ENCODE measurements at places on chromosomes 6 and 20.

GRCh38 chr6:49570474-49571079 lies 20.1 kb downstream of the C6orf141 start:
- DNase-seq: no peak

DNA sequence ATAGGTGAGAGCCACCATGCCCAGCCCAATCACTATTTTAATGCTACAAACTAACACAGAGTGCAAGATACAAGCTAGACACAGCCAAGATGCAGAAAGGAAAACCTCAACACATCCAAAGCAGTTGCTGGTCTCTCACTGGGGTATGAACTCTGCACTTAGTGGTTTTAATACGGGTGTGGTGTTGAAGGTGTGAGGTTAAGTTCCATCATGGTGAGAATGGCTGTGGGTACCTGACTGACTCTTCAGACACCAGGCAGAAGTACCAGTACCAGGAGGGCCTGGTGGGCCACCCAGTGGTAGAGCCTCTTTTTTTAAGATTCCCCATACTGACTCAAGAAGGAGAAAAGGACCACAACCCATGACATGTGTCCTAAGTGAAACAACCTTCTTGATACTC lies 13.0 kb downstream of the GNAS-AS1 start:
- DNase-seq: no peak

GRCh38 chr6:157764178-157765068 lies 58.6 kb upstream of the SNX9 start:
- peak; percentile 100 for DNase-seq

DNA sequence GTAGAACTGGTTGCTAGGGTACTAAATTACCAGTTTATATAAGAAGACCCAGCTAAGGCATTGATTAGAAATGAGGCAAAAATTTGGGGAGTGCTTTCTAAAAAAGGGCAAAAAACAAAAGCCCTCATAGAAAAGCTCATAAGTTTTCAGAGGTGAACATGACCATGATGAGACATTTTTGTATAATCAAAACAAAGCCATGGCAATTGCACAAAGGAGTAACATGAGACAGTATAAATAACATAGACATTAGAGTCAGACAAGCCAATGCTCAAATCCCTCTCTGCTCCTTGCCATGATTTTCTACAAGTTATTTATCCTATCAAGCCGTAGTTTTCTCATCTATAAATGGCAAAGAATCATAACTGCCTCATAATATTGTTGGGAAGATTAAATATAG lies 112.2 kb upstream of the ADTRP start:
- no peak for DNase-seq

DNA sequence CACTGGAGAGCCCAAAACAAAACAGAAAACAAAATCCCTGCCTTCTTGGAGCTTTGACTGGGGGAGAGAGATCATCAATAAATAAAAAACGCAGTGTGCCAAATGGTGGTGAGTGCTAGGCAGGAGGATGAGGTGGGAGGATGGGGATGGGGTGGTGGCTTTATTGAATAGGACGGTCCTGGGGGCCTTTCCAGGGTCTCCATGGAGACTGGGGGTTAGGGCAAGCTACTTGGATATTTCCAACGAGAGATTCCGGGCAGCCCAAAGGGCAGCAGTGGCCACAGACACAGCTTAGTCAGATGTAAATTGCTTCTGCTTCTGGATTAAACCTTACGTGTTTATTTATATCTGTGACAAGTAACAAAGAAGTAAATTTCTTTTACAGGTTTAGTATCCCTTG lies 700.1 kb downstream of the QKI start:
- DNase-seq: no peak

DNA sequence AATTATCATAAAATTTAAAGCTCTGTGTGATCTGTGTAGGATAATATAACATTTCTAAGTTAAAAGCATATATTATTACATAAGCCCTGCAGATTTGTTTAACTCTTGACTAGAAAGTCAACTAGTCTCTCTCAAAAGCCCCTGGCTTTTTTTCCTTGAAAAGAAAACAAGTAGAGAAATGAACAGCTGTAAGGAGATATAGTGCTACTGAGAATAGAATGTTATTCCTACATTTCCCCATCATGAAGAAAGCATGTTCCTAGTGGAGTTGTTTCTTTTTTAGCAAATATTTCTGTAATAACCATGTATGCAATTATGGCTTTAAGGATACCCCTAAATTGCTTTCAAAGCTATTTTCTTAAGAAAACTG lies 37.6 kb downstream of the SHLD1 start:
- no peak for DNase-seq

DNA sequence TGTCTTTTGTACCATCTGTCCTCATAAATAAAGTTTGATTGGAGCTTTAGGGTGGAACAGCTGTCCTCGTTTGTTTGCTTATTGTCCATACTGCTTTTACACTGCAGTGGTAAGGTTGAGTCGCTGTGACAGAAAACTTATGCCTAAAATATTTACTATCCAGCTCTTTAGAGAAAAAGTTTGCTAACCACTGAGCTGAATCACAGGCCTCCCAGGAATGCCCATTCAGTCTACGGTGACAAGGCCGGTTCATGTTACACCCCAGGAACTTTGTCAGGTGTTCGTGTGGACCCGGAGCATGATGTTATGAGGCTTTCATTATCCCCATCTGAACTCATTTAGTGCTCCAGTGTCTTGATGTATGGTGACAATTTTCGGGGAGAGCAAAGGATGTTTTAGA lies 401.1 kb downstream of the SAMD5 start:
- peak; percentile 46 for DNase-seq

DNA sequence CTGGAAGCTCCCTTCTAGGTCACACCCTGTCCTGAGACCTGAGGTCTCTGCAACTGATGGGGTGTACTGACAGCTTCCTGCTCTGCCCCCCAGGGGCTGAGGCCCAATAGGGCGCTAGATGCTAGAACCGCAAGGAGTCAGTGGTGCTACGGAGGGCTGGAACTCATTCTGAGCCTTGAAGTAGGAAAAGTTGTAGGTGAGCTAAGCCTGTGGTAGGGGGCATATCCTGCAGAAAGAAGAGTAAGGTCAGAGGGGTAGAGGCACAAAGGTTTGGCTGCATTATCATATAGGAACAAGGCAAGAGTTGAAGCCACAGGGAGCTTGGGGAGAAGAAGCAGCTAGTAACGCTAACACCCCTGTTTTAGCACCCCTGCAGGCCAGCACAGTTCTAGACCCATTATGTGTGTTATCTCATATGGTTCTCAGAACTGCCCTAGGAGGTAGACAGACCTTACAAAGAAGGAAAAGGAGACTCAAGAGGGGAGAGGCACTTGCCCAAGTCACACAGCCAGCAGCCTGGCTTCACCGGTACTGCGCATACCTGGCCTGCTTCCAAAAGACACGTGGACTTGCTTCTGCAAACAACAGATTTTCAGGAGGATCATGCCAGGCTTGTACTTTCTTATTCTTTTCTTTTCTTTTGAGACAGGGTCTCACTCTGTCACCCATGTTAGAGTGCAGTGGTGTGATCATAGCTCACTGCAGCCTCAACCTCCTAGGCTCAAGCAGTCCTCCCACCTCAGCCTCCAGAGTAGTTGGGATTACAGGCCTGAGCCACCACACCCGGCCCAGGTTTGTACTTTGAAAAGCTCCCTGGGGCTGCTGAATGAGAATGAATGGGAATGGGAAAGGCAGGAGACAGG lies 156.1 kb downstream of the MRPL14 start:
- no peak for DNase-seq

GRCh38 chr6:1908784-1909183 lies 299.1 kb downstream of the FOXC1 start:
- no peak for DNase-seq

GRCh38 chr6:33430991-33431879 lies 11.4 kb downstream of the SYNGAP1 start:
- no peak for DNase-seq

DNA sequence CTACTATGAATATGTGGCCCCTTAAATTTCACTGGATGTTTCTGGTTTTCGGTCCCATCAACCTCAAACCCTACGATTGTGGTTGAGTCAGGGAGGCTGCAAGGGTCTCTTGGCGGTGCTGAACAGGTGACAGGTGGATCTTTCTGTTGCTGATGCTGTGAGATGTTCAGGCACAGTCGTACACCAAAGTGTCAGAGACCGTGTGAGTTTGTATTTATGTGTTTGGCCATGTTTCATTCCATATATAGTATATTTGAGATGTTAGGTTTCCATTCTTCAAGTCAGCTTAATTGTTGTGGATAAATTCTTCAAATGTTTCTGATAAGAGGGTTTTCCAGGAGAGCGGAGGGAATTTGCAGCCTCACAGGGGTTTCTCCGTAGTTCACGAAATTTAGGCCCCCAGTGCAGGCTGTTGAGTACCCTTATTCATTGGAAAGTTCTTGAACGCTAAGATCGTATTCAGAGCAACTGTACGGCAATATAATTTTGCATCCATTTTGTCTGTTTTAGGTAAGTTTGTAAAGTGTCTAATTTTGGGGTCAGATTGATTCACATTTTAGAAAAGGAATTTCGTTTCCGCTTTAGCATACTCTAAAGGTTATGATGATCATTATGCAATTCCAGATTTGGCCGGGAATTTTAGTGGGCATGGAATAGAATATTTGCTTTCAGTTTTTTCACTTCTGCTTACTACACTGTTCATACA lies 1.2 kb downstream of the TAB2 start:
- no peak for DNase-seq

- DNase-seq: no peak
Measured at GRCh38 chr6:150684714-150685459, 85.2 kb downstream of the PLEKHG1 start.

- DNase-seq: no peak
Measured at GRCh38 chr6:125346201-125346925, 44.6 kb upstream of the HDDC2 start.

GRCh38 chr6:111747829-111748228 lies 125.4 kb downstream of the FYN start:
- no peak for DNase-seq

DNA sequence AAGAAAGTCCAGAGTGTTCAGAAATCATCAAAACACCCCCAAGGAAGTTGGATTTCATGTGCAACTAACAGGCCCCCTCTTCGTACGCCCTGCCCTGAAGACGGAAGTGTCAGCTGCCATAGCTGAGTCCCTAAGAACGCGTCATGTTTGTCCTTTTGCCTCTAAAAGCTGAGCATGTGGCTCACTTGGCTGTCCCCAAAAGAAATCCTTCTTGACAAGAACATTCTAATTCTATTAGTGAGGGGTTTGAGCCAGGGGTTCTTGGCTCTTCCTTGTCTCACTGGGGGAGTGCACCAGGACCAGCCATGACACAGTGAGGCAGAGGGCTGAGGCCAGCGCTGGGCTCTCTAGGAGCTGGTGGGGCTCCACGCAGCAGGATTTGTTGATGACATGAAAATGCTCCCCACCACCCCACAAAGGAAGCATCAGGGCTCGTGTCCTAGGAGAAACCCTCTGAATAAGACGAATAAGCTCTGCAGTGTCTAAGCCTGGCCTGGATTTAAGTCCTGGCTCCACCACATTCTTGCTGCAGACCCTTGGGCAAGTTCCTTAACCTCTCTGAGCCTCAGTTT lies 20.0 kb upstream of the SPO11 start:
- DNase-seq: no peak

GRCh38 chr20:9744551-9744950 lies 94.3 kb downstream of the PAK5 start:
- DNase-seq: no peak

DNA sequence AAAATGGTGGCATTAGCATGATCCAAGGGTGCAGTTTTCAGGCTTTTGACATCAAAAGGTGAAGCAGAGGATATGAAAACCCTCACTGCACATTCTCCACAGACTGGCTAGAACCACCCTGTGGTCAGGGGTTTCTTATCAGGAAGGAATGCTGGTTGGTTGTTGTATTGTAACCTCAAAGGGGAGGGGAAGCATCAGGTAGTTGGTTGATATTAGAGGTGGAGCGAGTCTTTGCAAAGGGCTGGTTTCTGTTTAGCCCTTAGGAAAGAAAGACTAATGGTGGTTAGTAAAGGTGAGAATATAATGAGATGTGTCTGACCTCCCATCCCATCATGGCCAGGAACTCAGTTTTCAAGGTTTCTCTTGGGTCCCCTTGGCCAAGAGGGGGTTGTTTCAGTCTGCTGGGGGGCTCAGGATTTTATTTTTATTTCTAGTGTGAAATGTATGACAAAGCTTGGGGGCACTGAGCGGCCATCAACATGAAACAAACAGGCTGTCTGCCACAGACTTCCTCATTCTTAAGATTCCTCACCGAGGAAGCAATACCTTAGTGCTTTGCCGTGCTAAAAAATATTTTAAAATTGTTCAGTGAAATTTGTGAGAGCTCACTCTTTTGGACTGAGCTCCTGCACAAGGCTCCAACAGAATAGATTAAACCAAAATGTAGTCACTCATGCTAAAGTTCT lies 47.5 kb upstream of the PROKR2 start:
- no peak for DNase-seq

DNA sequence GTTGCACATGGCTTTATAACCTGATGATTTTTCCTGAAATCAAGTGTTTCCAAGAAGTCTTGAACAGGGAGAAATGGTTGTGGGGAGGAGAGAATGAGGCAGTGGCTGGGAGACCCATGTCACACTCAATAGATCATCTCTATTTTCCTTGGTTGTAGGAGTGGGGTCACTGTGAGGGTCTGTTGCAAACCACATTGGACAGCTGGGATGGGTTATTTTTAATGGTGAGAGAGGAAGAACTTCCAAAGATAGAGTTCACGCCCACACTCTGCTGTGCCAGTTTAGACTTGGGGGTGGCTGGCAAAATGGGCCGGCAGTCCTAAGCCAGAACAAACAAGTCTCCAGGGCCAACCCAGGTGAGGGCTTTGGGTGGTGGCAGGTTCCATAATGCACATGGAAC lies 276.4 kb upstream of the PRND start:
- no peak for DNase-seq

DNA sequence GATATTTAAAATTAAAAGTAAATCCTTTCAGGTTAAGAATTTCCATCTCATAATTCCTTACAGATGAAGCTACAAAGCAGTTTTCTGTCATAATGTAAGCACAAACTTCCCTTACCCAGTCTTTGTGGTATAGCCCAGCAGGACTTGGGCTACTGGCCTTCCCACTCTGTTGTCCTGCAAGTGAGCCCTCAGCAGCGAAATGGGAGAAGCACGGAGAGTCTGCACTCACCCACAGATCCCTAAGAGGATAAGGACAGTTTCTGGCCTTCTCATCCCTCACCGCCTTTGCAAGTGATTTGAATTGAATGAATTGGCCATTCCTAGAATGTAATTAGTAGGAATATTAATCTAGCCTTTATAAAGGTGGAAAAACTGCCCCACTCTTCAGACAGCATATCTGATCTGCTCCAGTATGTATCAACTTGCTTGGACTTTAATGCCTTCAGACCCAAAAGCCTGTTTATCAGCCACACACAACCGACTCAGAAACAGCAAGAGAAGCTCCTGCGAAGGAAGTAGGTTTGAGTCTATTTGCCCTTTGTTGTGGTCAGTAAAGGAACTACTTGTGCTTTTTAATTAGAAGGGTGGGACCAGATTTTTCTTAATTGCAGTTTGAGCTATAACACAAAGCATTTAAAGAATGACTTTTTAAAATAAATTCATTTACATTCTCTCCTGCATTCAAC lies 29.9 kb upstream of the PRDM1 start:
- DNase-seq: no peak

- no peak for DNase-seq
Measured at GRCh38 chr20:39767352-39767751, 805.2 kb downstream of the DHX35 start.

GRCh38 chr6:70874181-70874913 lies 82.5 kb downstream of the B3GAT2 start:
- no peak for DNase-seq

GRCh38 chr20:58452667-58453255 lies 62.4 kb downstream of the APCDD1L start:
- no peak for DNase-seq

Data from skeletal muscle cell (primary cell).